ENCODE measurements at places on chromosomes 6 and 20.

- DNase-seq = no peak
Observed at GRCh38 chr20:17987988-17988387, 19.2 kb downstream of the MGME1 start.

GRCh38 chr20:63163596-63164483, 52.1 kb downstream of the YTHDF1 start:
- no peak for DNase-seq

DNA sequence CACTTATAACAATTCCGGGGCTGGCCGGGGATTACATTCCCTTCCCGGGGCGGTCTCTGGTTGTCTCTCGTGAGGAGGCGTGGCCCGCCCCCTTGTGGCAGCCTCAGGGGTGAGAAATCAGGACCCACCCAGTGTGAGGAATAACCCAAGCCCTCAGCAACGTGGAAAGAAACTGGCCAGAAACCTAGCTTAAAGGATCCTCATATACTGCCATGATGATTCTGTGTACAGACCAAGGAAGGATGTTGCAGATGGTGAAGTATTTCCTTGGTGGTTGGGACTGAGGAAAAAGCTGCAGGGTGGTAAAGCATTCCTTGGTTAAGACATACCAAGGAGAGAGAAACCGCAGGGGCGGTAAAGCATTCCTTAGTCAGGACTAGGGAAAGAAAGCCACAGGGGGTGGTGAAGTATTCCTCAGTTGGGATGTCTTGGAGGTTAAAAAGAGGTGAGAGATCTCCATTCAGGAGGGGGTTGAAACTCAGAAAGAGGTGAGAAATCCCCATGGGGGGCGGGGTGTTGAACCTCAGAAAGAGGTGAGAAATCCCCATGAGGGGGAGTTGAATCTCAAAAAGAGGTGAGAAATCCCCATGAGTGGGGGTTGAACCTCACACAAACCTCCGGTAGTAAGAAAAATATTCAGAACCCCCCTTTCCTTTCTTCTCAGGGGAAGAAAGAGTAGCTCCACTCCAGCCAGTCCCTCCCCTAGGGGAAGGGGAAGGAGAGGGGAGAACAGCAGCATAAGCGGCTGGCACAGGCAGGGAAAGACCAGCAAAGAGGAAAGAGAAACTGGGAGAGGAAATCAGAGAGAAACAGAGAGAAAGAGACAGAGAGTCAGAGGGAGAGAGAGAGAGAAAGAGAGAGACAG, 238.1 kb downstream of the RNGTT start:
- no peak for DNase-seq

- no peak for DNase-seq
Observed at GRCh38 chr6:13131935-13132661, 196.2 kb downstream of the TBC1D7 start.

GRCh38 chr6:166588691-166589336, 2.3 kb upstream of the RAMACL start:
- no peak for DNase-seq

DNA sequence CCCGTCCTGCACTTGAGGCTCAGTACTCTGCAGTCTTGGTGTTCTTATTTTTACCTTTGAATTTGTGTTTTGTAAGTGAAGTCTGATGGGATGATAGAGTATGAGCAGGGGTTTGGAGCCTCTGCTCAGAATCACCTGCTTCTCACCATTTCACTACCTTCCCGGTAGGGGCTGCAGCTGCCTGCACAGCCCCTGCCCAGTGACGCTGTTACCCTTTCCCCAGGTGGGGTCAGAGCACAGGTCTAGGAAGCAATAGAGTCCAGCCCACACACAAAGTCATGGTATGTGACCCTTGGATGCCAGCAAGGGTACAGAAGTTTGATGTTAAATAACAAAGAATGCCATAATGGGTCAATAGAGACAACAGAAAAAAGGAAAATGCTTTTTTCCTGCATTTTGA, 101.8 kb upstream of the TCF21 start:
- DNase-seq = no peak

DNA sequence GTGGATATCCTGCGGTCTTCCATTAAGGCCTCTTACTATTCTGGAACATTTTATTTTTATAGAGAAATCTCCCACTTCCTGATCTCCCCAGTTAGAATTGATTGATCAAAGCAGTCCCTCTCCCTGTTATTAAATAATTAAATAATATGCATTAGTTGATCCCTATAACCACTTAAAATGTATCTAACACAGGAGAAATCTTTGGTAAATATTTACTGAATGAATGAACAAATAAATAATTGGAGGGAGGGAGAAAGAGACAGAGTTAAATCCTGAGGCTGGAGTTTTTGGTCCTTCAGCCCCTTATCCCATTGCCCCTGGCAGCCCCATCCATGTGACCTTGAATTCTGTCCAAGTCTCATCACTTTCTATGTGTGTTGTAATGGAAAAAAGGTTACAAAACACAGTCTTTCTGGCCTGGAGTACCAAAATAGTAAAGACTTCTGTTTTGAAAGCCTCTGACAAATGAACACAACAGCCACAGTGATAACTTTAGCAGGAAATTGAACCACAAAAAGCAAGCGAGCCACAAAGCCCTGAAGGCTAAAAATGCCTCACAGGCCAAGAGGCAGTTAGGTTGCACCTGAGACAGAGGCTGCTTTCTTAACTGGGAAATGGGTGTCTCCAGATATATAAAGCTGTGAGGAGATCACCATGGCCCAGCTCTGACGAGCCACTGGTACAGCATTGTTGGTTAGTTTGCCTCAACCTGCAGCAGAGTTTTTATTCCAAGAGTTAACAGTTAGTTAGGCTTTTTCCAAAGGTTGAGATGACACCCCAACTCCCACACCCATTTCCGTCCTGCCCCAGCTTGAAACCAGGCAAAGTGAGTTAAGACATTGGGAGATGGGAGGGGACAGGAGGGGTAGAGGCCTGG, 11.3 kb downstream of the NT5E start:
- no peak for DNase-seq

DNA sequence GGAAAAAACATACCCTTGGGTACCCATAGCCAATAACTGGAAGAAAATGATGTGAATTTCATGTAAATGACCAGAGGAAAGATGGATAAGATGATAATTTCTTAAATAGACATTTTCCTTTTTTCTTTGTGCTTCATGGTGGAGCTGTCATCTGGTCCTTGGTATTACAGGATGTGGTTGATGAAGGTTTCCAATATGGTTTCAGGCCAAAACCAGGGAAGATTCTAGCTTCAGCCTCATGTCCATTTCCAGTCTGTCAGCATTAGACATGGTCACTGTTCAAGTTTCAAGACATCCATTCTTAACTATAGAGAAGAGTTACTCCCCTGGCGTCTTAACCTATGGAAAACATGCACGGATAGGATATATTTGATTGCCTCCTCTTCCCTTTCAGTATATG, 63.6 kb downstream of the SSR1 start:
- no peak for DNase-seq

GRCh38 chr6:44468835-44469234, 81.3 kb downstream of the CDC5L start:
- no peak for DNase-seq

GRCh38 chr20:34199183-34199582, 42.0 kb upstream of the ASIP start:
- DNase-seq = no peak

DNA sequence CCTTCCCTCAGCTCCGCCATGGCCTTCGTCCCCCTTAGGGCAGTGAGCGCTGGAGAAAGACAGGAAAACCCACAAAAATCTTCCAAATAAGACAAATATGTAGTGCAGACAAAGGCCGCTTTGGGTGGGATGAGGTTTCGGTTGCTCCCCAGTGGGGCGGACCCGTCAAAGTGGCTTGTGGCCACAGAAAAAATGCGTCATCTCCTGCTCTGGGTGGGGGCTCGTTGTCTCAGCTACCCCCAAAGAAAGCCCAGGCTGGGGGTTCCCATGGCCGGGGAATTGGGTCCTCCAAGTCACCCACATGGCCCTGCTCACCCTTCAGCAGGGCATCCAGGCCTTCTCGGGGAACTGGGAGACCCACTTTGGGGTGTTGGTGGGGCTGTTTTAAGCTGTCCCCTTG, 21.9 kb upstream of the SCUBE3 start:
- no peak for DNase-seq

- DNase-seq = no peak
Observed at GRCh38 chr20:57464642-57465211, 60.2 kb downstream of the CTCFL start.

GRCh38 chr20:59455402-59456341, 148.7 kb upstream of the PHACTR3 start:
- no peak for DNase-seq

- no peak for DNase-seq
Observed at GRCh38 chr6:101486124-101486523, 92.6 kb downstream of the GRIK2 start.

GRCh38 chr6:89357390-89357789, 4.9 kb upstream of the UBE2J1 start:
- no peak for DNase-seq

GRCh38 chr6:167115054-167115453, 7.8 kb upstream of the CCR6 start:
- DNase-seq = no peak

DNA sequence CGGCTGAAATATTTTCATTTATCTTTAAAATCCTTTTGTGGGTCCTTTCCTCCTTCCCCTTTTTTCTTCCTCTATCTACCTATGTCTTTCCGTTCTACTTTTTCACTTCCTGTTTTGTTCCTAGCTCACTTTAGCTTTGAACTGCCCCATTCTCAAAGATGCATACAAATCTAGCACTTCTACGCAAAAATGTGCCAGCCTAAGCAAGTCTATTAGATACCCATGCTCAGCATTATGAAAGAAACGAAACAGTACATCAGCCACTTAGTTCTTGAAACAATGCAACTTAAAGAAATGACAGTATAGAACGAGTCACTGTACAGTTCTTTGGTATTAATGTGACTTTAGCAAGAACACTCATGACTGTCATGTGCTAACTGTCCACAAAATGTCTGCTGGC, 47.3 kb upstream of the MARCKS start:
- DNase-seq = no peak

Data from stimulated activated CD4-positive, alpha-beta T cell treated with anti-CD3 and anti-CD28 coated beads, Interleukin-4, amount 100 ng/mL, for 48 hours (primary cell).